ENCODE measurements at places on chromosomes 13 and 19.

DNA sequence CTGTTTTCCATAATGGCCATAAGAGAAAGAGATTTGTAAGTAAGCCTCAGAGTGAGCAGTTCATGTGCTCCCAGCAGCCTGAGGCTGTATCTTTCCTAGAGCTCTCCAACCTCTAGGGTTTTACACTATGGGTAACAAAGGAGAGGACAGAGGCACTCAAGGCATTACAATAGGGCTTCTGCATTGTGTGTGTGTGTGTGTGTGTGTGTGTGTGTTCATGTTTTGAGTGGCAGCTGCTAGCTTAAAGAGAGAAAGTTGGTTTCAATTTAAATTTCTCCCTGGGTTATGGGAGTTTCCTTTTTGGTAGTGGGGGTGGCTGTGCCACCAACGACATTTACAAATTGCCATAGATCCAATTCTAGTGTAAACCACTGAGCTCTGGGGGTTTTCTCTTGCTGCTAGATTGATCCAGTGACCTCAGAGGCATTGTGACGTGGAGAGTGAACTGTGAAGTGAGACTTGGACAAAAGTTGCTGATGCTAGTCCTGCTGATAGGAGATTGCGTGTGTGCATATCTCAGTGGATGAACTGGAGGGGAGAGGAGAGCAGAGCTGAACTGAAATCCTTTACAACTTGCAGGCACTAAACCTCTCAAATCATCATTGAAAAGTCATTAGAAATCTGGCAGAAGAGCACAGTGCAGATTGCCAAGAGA is 67.2 kb upstream of the OLFM4 start:
- DNase-seq, result no peak

DNA sequence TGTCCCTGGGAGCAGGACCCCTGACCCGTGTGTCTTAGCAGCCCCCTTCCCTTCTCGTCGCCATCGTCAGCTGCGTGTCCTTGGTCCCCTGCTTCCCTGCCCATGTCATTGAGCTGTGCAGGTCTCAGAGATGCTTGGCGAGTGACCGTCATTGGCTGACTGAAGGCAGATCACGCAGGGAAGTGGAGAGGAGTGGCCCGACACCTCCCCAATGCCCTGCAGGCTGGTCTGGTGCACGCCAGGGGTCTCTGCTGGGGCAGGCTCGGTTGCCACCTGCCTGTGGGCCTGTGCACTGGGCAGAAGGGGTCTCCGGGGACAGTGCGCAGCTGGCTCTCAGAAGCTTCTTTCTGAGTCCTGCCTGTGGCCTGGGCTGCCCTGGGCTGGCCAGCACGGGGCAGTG is 6.2 kb downstream of the GNA11 start:
- DNase-seq, result no peak

DNA sequence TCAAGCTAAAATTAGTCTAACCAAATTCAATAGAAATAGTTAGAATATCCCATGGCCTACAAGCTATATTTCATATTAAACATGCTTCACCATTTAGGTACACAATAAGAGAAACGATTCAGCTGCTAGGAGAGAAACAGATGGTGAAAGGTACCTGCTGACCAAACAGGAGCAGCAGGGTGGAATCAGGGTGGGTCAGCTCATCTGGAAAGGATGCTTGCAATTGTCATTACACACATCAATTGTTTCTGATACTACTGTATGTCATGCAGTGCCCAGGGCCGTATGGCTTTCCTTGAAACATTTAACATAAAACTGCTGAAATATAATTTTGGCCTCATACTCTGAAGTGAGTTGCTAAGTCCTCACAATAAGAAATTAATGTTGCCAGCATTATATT is 776.0 kb downstream of the DACH1 start:
- DNase-seq, result no peak

GRCh38 chr19:44371815-44372480 is 15.5 kb upstream of the ZNF112 start:
- no peak for DNase-seq

DNA sequence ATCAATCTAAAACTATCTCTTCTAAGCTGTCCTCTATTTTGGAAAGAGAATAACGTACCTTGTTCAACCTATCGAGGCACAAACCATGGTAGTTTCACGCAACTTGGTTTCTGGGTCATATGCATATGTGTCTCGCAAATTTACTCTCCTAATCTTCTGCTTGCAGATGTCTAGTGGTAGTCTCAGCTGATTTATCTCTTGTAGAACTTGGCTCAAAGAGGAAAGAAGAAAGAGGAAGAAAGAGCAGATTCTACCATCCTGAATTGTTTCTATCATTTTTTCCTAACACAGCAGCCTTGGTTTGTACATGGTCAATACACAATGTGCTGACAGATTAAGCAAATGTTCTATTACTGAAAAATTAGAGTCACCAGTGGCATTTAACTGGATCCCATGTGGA is 282.3 kb downstream of the SPRY2 start:
- DNase-seq, result no peak

Measured in CD4-positive, alpha-beta T cell treated with Interleukin-6 for 4 hours (primary cell).